Kidney (tissue), 22 donors: ENCODE measurements at places on chromosomes 16 and 17. TPM values are rescaled to one million over a fixed set of nuclear protein-coding genes. Genes with fewer than 3 reads are reported as not detected.

- H3K4me3 ChIP-seq: no peak overlapping the region
- no peaks in the 10 kb centered on the region for H3K27me3 ChIP-seq
- no peak overlapping the region for H3K27ac ChIP-seq
- H3K36me3 ChIP-seq: no peaks in the 10 kb centered on the region
- H3K4me1 ChIP-seq: no peaks in the 10 kb centered on the region
- DNase-seq: no peak
These were observed 93.1 kb downstream of the XYLT1 start for GRCh38 chr16:17377360-17378324.

DNA sequence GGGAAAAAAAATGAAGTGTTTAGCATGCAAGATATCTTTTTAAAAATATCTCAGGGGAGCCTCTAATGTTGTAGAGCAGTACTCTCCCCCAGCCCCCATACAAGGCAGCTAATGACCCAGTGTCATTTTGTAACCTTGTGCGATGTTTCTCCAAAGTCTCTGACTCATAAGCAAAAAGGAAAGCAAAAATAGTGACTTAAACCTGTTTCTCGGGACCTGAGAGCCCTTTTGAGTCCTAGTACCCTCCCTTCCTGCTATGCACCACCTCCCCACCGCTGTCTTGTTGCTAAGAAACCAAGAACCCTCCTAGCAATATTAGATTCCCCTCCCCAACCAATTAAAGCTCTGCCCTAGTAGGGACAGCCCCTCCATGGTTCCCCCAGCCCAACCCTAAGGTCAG lies 2.8 kb downstream of the MYCBPAP start:
- H3K27me3 ChIP-seq: no peaks in the 10 kb centered on the region
- no peaks in the 10 kb centered on the region for H3K4me1 ChIP-seq
- H3K4me3 ChIP-seq: peak overlapping the region; percentile 17
- peak overlapping the region; percentile 79 for H3K27ac ChIP-seq
- DNase-seq: peak; percentile 42

DNA sequence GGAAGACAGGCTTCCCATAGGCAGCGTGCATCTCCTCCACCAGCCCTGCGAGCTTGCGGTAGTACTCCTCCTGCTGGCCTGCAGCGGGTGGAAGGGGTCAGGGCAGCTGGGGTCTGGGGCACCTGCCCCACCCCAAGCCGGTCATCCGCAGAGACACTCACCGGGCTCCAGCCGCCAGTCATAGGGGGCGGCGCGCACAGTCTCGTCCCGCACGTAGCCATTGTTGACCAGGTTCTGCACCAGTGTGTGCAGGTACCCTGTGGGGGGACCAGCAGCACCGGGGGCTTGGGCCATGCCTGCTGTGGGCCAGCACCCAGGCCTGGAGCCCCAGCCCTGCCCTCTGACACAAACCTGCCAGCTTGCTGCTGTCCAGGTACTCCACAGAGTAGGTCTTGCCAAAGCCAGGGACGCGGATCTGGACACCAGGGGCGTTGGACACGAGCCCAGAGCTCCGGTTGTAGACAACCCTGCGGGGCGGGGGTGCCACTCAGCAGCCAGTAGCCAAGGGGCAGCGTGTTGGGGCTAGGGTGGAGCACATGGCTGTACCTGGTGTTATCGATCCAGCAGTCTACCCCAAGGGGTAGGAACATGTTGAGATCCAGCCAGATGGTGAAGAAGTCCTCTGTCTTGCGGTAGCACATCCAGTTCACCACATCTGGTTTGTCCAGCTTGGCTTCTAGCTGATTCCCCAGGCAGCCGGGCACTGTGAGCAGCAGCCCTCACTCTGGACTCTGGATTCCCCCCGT lies 1.2 kb downstream of the LCAT start:
- DNase-seq: no peak
- H3K27ac ChIP-seq: no peak overlapping the region
- no peaks in the 10 kb centered on the region for H3K36me3 ChIP-seq
- H3K4me1 ChIP-seq: no peaks in the 10 kb centered on the region
- H3K4me3 ChIP-seq: no peak overlapping the region

GPR179 gene
- not detected for total RNA-seq

DNA sequence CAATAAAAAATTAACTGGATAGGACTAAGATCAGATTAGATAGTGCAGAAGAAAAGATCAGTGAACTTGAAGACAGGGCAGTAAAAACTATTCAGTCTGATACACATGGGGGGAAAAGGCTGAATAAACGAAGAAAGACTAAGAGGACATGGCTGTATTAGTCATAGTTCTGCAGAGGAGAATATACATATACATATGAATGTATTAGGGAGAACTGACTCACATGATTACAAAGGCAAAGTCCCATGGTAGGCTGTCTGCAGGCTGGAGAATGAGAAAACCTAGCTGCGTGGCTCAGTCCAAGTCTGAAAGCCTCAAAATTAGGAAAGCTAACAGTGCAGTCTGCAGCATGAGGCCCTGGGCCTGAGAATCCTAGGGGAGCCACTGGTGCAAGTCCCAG lies 98.2 kb upstream of the GNAO1 start:
- H3K36me3 ChIP-seq: no peaks in the 10 kb centered on the region
- DNase-seq: no peak
- no peaks in the 10 kb centered on the region for H3K27me3 ChIP-seq
- H3K4me1 ChIP-seq: no peaks in the 10 kb centered on the region
- no peak overlapping the region for H3K27ac ChIP-seq
- no peak overlapping the region for H3K4me3 ChIP-seq

DNA sequence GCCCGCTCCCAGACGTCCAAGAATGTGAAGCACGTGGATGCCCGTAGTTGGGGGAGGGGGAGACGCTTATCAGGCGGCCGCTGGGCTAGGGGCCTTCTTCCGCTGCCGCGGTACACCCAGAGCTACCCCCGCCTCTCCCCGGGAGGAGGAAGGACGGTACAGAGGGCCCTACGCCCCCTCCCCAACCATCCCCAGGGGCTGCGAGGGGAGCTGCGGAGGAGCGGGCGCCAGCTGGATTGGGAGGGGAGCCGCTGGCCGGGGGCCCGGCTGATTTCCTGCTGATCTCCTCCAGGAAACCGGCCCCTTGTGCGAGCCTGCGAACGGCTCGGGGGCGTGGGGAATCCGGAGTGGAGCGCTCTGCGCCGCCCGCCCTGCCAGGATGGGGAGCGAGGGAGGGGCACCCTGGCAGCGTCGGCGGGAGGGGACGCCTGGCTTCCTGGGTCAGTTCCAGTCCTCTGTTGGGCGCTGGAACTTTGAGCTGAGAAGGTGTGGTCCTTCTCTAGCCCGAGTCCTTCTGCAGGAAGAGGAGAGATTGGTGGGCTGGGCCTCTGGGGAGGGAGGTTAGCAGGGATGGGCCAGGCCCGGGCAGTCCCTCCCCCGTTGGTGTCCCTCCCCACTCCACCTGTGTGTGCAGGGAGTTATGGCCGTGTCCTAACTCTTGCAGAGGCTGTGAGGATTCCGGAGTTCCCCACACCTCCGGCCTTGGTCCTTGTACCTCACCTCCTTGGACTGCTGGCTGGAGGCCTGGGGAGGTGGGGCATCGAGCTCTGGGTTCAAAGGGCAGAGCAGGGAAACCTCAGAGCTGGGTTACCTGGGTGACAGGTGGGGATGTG lies 19.2 kb downstream of the GJD3 start:
- DNase-seq: peak; percentile 81
- H3K4me3 ChIP-seq: peak overlapping the region; percentile 81
- no peaks in the 10 kb centered on the region for H3K27me3 ChIP-seq
